CD8-positive, alpha-beta T cell (primary cell): ENCODE measurements at places on chromosomes 11 and 22.

GRCh38 chr22:22397875-22398524, 110.5 kb downstream of the ZNF280B start:
- DNase-seq: no peak

- no peak for DNase-seq
Observed at GRCh38 chr11:46639197-46639839, 22.0 kb downstream of the ATG13 start.

DNA sequence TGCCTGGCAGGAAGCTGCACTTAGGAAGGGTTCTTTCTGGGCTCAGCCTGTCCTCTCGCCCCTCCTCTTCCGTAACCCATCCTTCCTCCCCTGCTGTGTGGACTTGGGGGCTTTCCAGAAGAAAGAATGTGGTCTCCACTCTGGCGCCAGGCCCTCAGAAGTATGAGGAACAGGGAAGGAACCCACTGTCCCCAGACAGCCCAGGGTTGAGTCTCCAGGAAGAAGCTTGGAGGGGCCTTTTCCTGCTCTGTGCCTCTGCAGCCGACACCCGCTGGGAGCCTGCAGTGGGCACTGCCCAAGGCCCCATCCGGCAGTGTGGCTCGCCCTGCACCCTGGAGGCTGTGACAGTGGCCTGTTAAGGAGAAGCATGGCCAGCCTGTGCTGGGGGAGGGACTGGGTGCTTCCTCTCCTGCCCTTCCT, 112.6 kb downstream of the ST3GAL4 start:
- DNase-seq: no peak

DNA sequence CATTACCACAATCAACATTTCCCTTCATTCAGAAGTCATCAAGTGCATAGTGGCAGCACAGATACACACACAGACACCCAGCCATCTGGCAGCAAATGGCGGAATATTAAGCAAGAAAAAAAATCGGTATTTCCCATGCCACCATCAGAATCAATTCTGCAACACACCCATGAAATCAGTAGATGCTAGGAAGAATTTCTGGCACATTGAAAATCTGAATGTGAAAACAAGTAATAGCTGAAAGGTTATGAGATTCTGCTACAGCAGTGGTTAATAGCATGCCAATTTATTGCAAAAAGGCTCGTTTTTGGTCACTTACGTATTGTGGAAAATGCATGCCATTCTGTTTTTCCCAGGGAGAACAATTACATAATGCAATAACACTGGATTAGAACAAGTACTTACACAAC, 91.1 kb downstream of the PICALM start:
- DNase-seq: no peak

GRCh38 chr11:66684635-66685034, 6.9 kb upstream of the RBM4B start:
- DNase-seq: no peak

- DNase-seq: no peak
Observed at GRCh38 chr22:30196880-30197336, 49.7 kb downstream of the LIF start.

DNA sequence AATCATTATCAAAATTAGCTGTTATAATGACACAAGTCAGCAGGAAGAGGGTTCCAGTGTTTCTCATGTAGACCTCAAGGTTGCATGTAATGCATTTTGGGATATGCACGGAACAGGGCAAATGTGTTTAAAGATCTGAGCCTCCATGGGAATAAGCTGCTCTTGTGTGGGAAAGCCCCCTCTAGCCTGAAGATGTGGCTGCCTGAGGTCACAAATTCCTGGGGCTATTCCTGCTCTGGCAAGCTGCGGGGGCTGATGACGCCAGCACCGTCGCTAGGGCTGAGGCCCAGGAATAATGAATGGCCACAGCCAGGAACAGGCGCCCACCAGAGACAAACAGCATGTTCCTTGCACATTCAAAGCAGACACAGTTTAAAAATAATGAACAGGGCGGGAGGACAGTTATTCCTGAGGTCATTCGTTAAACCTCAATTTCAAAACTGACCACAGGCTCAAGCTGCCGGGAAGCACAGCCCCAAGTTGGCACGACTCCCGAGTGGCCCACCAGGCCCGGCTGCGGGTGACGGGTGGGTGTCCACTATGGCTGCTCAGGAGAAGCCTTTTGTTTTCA, 11.7 kb downstream of the OSBPL5 start:
- no peak for DNase-seq

- no peak for DNase-seq
Observed at GRCh38 chr11:36487619-36488018, 22.5 kb downstream of the TRAF6 start.

DNA sequence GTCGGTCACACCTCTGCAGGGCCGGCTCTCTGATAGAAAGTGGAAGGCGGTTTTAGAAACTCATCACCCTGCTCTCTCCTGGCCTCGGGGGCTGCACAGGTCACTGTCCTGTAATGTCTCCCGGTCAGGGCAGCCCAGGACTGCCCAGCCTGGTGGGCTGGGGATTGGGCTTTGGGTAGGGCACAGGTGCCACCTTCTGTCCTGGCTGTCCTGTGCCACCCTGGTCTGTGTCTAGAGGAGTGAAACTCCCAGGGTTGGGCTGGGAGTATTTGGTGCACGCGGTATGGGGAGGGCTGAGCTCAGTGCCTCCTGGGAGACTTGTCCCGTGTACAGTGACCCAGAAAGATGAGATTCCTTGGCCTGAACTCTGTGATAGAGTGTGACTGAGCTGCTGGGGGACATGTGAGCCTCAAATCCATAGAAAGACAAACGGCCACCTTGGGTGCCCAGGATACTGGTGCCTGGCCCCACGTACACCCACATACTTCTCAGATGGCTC, 17.8 kb downstream of the SART1 start:
- no peak for DNase-seq

- no peak for DNase-seq
Observed at GRCh38 chr11:4626207-4627099, 10.8 kb upstream of the OR51D1 start.

DNA sequence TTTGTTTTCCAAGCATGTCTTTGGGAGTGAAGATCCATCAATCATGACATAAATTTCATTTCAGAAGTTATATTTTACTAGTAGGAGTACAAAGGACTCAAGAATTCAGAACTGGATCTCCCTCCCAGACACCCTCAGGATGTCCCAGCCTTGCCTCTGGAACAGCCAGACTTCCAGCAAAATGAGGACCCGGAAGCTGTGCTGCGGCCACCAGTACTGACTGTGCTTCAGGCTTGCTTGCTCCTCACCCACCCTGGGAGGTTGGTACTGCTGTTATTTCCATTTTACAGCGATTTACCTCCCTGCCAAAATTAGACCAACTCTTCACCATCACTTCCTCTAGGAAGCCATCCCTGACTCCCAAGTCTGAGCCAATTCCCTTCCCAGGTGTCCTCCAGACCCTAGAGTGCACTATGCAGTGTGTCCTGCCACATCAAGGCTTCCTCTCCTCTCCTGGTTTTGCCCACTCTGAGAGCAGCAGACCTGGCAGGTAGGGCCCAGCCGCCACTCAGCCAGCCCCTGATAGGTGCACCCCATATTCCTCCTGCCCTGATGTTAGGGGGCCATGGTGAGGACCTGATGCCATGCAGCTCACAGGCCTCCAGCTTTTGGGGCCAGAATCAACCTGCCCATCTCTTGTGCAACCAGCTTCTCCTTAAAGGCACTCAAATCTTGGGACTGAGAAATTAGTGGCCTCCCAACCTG, 47.3 kb upstream of the WNT7B start:
- no peak for DNase-seq

DNA sequence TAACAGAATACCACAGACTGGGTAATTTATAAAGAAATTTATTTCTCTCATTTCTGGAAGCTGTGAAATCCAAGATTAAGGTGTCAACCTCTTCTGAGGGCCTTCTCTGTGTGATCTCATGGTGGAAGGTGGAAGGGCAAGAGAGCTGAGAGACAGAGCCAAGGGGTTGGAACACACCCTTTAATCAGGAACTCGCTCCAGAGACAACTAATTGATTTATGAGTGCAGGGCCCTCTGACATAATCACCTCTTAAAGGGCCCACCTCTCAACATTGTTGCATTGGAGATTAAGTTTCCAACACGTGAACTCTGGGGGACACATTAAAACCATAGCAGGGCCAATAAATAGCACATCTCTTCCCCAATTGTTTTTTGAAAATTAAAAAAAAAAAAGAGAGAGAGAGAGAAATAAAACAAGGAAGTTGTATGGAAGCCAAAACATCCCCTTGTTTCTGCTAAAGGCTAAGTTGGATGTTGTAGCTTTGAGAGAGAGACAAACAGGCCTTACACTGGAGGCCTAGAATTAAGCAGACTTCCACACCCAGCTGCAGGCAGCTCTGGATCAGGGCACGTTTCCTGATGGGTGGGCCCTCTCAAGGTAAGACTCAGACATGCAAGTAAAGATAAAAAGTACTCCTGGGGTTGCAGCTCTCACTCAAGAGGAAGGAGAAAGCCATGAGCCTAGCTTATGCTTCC, 64.1 kb upstream of the BIRC3 start:
- no peak for DNase-seq

- no peak for DNase-seq
Observed at GRCh38 chr11:83709434-83709833, 423.3 kb upstream of the CCDC90B start.

- no peak for DNase-seq
Observed at GRCh38 chr11:77113382-77114088, 10.9 kb downstream of the OMP start.

- DNase-seq: no peak
Observed at GRCh38 chr11:117520201-117520600, 192.5 kb downstream of the CEP164 start.

GRCh38 chr22:45999379-45999971, 22.5 kb upstream of the WNT7B start:
- DNase-seq: no peak

DNA sequence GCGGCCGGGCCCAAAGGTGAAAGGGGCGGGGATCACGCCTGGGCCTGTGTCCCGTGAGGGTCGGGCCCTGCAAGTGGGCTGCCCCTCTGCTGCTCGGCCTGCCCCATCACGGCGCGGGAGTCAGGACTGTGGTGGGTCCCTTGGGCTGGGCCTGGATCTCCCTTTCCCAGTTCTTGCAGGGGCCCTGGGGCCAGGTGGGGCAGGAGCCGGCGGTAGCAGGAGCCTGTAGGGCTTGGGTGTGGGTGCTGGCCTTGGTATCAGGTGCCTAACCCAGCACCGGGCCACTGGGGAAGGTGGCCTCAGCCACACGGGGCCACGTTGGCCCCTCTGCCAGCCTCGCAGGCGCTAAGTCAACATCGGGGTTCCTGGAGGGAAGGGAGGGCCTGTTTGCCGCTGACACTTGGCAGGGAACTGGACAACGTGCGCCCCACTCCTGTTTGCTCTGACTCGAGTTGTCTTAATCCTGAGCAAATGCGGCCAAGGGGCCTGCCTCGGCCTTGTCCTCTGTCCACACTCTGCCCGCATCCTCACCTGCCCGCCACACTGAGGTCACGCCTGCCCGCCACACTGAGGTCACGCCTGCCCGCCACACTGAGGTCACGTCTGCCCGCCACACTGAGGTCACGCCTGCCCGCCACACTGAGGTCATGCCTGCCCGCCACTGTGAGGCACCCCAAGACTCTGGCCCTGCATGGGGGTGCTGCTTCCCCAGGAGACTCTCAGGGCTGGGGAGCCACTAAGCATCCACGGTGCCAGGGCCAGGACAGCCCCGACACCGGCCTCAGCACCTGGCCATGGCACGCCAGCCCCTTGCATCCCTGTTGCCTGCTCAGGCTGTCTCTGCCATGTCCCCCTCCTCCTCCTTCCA, 14.2 kb upstream of the MUC5B start:
- peak; percentile 15 for DNase-seq

- no peak for DNase-seq
Observed at GRCh38 chr22:44870021-44870420, 117.6 kb downstream of the ARHGAP8 start.

- no peak for DNase-seq
Observed at GRCh38 chr11:17613983-17614382, 66.9 kb downstream of the OTOG start.

DNA sequence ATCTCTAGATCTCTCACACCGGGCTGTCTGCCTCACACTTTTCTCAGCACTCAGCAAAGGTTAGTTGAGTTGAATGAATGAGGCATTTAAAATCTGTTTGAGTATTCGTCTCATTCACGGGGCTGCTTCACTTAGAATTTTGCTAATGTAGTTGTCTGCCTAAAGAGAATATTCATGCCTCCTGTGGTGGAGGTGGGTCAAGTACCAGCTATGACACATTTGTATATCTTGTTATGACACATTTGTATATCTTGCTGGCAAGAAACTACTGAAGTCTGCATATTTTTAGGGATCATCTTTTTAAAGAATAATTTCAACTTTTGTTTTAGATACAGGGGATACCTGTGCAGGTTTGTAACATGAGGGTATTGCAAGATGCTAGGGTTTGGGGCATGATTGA, 43.1 kb downstream of the LDLRAD3 start:
- DNase-seq: no peak

DNA sequence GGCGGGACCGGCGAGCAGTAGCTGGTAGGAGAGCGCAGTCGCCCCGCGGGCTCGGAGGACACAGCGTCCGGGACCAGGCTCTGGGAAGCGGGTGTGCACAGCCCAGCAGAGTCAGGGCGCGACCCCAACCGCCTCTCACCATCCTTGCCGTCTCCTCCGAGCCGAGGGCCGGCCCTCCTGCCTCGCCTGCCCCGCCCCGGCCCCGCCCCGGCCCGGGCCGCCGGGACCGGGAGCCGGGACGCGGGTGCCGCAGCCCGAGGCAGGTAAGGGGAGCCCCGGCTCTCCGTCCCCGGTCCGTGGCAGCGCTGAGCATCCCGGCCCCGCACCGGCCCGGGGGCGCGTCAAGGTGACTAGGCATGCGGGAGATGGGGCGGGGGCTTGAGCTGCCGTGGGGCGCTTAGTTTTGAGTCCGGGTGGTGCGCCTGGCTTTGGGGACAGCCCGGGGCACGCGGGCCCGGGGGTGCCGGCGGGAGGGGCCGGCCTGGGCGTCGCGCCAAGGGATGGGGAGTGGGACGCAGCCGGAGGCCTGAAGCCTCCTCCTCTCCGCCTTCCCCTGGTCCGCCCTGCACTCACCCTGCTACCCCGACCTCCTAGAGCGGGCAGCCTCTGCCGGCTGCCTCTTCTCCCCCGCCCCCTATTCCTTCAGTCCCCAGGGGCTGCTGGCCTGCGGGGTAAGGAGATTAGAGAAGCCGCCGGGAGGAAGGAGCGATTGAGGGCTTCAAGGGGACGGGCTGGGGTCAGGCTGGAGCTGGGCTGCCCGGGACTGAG, at the start of gene ABCG4:
ABCG4 (plus strand) TSS at position 35 of the 768 bp plus-strand sequence. CDS start 914 bp downstream, outside the sequence.
- no peak for DNase-seq

DNA sequence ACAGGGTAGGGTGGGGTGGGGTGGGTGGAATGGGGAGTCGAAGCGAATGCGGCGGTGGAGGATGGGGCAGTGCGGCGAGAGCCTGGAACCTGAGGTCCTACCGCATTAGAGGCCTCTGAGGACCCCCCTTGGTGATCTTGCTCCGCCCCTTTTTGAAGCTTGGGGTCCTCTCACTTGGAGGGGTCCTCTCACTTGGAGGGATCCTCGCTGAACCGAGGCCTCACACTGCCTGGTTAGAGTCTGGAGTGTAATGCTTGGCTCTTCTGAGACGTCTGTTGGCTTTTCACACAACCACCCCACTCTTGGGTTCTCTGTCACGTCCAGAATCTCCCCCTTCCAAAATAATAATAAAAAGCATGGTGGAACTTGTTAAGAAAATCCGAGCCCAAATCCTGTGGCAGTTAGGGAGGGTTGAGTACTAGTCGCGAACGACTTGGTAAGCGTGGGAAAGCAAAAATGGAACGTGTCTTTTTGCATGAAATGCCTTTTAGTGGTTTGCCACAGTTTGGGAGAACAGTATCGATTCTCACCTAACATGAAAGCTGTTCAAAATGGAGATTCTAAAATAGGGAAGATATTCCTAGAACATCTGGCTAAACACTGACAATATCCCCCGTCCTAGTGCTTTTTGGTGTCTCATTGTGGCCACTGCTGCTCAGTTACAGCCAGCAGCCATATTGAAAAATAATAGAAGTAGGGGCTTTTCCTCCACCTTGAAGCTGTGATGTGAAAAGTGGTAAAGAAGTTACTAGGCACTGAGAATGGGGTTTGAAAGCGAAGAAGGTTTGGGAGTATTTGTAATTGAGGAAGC, 822 bp downstream of the RBX1 start:
- no peak for DNase-seq
